ENCODE measurements at places on chromosomes 1 and 21.

- no peak for DNase-seq
Observed at GRCh38 chr1:175034775-175035174, 11.6 kb upstream of the MRPS14 start.

- DNase-seq: peak; percentile 48
Observed at GRCh38 chr1:209569455-209570207, 13.9 kb upstream of the CAMK1G start.

GRCh38 chr1:231211005-231211857, 29.8 kb upstream of the GNPAT start:
- peak; percentile 89 for DNase-seq

DNA sequence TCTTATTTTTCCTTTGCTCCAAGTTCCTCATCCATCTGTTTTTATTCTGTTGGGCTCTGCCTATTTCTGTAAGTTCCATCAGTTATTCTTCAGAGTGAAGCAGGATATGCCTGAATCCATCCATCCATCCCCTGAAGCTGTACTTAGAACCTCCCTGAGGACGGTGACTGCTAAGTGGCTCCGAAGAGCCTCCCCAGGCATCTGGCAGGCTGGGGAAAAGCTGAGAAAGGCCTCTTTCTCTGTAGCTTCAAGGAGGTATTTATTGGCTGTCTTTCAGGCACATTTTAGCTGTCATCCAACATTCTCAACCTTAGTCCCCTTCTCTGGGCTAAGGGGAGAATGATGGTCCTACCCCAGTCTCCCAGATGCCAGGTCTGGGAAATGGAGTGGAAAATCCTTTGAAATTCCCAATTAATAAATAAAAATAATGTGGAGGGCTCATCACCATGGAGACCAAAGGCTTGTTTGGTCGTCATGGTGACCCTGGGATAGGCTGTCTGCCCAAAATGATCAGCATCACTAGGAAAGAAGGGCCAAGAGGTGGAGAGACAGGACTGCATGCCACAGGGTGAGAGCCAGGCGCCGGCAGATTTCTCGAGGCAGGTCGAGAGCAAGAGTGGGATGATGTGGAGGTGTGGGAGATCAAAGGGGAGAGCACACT, 82.0 kb downstream of the UBIAD1 start:
- DNase-seq: peak; percentile 95

DNA sequence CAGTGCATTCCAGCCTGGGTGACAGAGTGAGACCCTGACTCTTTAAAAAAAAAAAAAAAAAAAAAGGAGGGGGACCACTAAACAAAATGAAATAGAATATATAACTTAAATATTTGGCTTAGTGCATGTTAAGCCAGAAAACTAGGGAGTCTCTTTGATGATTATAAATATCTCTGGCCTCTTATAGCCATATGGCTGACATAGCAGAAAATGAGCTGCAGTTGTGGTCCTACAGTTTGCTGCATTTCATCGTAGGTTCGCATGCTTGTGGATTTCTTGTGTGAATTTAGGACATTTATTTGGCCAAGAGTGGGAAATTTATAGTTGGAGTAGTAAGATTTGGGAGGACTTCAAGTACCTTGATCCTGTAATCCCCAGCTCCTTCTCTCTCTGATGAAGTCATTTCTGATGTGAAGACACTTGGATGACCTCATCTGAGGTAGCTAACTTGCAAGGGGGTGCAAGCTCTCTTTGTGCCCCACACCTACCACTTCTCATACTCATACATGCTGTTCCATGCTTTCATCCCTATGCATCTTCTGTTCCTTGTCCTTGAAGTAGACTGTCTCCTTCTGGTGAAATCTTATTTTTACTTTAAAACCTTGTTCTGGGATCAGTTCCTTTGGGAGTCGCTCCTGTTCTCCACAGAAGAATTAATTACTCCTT, 6.4 kb upstream of the TIPRL start:
- DNase-seq: no peak

DNA sequence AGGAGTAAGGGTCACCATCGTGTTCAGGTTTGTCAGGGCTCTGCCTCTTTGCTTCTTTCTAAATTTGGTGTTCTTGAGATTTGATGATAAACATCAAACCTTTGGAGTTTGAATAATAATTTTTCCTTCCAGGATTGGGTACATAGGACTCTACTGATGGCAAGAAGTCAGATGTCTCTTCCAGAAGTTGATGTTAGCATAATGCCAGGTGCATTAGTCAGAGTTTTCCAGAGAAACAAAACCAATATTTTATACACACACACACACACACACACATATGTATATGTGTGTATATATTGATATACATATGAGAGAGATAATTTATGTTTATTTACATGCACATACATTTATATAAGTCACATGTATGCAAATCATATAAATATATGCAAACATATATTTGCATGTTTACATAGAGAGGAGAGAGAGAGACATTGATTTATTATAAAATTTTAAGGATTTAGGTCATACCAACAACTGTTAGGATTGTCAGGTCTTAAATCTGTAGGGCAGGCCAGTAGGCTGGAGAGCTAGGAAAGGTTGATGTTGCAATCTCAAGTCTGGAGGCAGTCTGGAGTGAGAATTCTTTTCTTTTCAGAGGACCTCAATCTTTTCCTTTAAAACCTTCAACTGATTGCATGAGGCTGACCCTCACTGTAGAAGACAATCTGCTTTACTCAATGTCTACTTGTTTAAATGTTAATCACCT, 199.2 kb downstream of the HLX start:
- DNase-seq: no peak

GRCh38 chr1:242211254-242212022, 212.5 kb upstream of the MAP1LC3C start:
- DNase-seq: no peak

DNA sequence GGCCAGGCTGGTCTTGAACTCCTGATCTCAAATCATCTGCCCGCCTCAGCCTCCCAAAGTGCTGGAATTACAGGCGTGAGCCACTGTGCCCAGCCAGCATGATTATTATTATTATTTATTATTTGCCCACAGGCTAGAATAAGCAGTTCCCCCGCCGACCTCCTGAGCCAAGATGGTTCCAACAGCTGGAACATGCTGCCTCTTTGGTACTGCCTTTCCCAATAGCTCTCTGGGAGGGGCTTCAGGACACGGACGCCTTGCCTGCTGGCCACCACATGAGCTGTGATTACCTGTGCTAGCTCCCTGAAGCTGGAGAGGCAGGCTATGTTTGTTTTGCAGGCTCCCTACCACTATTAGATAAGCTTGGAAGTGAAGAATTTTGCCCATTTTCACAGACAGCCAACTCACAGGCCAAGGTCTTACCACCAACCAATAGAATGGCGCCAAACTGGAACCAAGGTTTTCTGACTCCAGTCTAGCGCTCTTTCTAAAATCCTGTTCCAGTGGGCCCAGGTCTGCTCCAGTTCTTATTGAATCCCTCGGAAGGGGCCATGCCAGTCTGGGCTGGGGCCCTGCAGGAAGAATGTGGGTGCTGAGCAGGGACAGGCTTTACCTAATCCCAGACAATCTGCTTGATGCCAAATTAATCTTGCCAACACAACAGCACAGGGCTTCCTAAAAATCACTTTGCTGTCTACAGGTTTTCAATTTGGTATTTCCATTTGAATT, 2.1 kb upstream of the GPR61 start:
- no peak for DNase-seq

DNA sequence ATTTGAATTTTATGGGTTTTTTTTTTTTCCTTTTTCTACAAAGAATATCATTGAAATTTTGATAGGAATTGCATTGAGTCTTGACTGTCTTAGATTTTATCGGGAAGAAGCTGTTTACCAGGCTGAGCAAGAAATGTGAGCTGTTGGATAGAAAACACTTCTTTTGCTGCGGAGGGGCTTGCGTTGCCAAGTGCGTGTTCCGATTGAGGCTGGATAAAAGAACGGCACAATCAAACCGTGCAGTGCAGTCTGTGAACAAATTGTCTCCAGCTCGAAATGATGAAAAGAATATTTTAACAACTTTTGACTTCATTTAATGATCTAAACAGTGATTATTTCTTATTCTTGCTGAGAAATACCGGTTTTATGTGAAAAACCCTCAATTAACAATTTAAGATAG, 149.4 kb downstream of the RYR2 start:
- DNase-seq: no peak

DNA sequence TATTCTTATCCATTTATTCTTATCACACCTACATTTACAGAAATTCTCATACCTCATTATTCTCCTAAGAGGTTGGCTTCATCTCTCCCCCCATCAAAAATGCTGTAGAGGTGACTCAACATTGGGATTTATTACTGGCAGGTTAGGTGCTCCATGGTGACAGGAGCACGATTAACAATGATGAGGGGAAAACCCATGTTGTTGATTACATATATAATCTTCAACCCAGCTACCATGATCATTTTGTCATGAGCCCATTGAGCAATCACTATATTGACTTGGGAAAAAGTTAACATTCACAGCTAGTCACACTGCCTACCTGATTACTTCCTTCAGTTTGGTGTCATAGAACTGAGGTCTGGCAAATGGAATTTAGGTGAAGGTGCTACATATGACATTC, 712.1 kb upstream of the CHRM3 start:
- DNase-seq: no peak

DNA sequence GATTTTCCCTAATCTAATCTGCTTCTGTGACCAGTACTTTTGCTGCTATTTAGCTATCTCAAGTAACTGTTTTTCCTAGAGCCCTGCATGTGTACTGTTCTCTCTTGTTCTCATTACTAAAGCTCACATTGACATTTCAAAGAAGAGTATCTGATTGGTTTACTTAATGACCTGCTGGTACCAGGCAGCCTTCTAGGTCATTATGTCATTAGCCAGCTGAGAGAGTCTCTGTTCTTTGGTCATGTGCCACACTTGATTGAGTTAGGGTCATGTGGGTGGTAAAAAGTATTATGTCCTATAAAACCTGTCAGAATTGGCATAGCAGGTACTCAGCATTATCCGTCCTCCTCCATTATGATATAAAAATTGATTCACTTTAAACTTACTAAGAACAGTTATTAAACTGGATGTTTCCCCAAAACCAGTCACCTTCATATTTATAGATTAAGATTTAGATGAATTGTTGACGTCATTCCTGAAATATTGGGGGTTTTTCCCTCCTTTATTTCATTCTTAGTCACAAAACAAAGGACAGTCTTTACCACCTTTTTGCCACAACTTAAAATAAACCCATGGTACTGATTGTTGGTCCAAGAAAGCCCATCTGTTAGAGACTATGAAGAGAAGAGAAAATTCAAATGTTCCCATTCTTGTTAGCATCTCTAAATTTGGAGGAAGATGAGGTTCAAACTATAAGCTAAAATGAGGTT, 22.2 kb downstream of the FNDC5 start:
- DNase-seq: no peak

DNA sequence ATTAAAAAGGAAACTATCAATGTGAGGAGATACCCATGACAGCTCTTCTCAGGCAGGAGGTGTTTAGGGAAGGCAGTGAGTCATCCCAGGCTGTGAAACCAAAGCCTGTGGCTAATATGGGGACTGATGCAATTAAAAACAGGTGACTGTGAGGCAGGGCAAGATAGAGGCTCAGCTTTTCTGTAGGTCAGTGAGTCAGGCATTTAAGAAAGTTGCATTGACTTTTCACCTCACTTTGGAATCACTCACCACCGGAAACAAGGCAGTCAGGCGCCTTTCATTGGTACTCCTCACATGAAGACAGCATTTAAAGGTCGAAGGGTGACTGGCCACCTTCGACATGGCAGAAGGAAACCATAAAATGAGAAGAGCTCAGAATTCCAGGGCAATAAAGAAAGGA, 54.5 kb downstream of the PAPPA2 start:
- no peak for DNase-seq

DNA sequence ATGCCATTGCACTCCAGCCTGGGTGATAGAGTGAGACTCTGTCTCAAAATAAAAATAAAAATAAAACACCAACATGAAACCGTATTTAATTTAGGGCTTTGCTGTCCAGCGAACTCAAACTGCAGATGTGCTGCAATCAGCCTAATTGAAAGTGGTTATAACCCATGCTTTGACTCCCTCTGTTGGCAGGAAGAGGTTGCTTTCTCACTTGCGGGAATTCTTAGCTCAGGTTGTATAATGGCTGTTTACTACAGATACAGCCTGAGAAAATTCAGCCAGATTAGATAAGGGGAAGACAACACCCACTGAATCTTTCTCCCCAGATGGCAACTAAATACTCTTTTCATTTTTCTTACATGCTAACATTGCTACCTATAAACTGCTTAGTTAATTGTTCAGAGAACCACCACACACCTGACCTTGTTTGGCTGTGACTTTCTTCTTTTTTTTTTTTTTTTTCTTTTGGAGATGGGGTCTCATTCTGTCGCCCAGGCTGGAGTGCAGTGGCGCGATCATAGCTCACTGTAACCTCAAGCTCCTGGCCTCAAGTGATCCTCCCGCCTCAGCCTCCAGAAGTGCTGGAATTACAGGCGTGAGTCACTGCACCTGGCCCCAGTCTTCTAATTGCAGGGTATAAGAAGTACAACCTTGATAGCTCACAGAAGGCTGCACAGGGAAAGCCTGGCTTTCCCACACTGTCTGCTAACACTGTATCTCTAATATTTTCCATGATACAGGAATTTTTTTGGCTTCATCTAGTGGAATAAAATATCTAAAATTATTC, 34.6 kb downstream of the DNTTIP2 start:
- peak; percentile 77 for DNase-seq

GRCh38 chr1:220483700-220484099, 44.2 kb upstream of the MARK1 start:
- DNase-seq: no peak

- no peak for DNase-seq
Observed at GRCh38 chr21:38837806-38838461, 32.2 kb downstream of the ETS2 start.

GRCh38 chr1:223135176-223135942, 7.7 kb downstream of the TLR5 start:
- DNase-seq: no peak

GRCh38 chr21:20451046-20451445, 547.2 kb upstream of the NCAM2 start:
- DNase-seq: no peak

DNA sequence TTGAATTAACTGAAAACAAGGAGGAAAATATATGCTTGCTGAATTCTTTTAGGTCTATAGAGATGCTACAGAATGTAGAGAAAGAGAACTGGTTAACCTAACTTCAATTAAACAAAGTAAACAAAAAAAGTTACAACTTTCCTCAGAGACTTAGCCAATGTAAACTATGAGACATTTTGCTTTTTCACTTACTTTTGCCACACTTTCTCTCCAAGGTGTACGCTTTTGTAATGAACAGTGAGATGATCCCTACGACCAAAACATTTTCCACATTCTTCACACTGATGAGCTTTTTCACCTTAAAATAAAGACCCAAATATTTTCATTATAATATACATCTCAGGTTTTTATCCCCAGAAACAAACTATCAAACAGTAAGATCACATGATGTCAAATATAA, 28.3 kb upstream of the ASPM start:
- no peak for DNase-seq

All from DMS79 treated with DMSO at 0.1 percent for 48 hours (cell line).